ENCODE measurements at places on chromosomes 6 and 20.
A peak's percentile ranks its signal among the peaks of the same experiment; 100 is the strongest.

- no peaks in the 10 kb centered on the region for H3K36me3 ChIP-seq
- no peak overlapping the region for H3K4me3 ChIP-seq
- H3K27ac ChIP-seq, result no peak overlapping the region
- H3K27me3 ChIP-seq, result no peaks in the 10 kb centered on the region
Observed at GRCh38 chr20:53859684-53860083, 210.7 kb downstream of the BCAS1 start.

GRCh38 chr6:25831532-25832306 is at the start of gene SLC17A1:
SLC17A1 (minus strand) TSS chr6:25832052; CDS start chr6:25830557, 1,495 bp downstream.
- no peaks in the 10 kb centered on the region for H3K4me1 ChIP-seq
- peaks cover 11% of the 10 kb centered on the region for H3K27me3 ChIP-seq
- no peak within 1 kb of the TSS for H3K27ac ChIP-seq
- no peak within 1 kb of the TSS for H3K4me3 ChIP-seq

DNA sequence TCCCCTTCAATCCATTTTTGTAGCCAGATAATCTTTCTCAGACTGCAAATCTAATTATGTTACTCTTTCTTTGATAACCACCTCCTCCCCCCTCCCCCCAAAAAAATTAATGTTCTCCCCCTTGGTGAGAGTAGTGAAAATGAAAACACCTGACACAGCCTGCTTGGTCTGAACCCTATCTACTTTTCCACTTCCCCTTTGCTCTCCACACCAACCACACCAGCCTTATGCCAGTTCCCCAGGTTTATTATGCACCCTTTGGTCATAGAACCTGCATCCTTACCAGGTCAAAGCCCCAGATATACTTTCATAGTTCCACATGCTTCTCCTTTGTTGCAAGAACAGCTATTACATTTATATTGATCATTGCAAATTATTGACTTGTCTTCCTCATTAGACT is 19.4 kb downstream of the PFDN4 start:
- no peaks in the 10 kb centered on the region for H3K27me3 ChIP-seq
- no peaks in the 10 kb centered on the region for H3K36me3 ChIP-seq
- no peaks in the 10 kb centered on the region for H3K4me1 ChIP-seq
- no peak overlapping the region for H3K4me3 ChIP-seq

GRCh38 chr20:45096781-45097180 is 4.1 kb downstream of the KCNS1 start:
- H3K4me3 ChIP-seq, result no peak overlapping the region
- peaks cover 16% of the 10 kb centered on the region for H3K4me1 ChIP-seq
- DNase-seq, result no peak
- peaks cover 19% of the 10 kb centered on the region for H3K27me3 ChIP-seq
- H3K27ac ChIP-seq, result no peak overlapping the region

GRCh38 chr6:159893064-159893463 is 2.3 kb downstream of the MAS1 start:
- no peak overlapping the region for H3K4me3 ChIP-seq
- no peaks in the 10 kb centered on the region for H3K36me3 ChIP-seq
- no peaks in the 10 kb centered on the region for H3K4me1 ChIP-seq
- peaks cover 73% of the 10 kb centered on the region for H3K27me3 ChIP-seq

- H3K36me3 ChIP-seq, result no peaks in the 10 kb centered on the region
- no peak overlapping the region for H3K4me3 ChIP-seq
- H3K4me1 ChIP-seq, result 0 out of 3 replicates have a peak, but pooled peaks cover 5% of the 10 kb centered on the region
- no peak for DNase-seq
- H3K27ac ChIP-seq, result no peak overlapping the region
Observed at GRCh38 chr6:67663105-67663895, 971.8 kb upstream of the ADGRB3 start.

DNA sequence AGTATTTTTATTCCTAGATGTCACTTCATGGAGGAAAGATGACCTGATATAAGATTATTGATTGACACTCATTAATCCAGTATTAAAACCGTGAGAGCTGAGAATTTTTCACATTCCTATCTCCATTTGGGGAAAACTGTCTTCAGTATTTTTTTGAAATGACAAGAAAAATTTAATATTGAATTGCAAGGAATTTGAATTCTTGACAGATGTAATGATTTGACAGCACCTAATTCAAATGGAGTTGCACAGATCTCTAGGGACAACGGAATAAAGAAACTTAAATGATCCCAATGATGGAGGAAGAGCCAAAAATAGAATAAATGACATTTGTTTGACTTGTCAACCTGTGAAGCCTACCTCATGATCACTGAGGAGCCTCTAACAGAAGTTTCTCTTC is 1591.4 kb downstream of the HACE1 start:
- no peak overlapping the region for H3K4me3 ChIP-seq
- no peaks in the 10 kb centered on the region for H3K27me3 ChIP-seq
- H3K27ac ChIP-seq, result no peak overlapping the region
- no peaks in the 10 kb centered on the region for H3K36me3 ChIP-seq

DNA sequence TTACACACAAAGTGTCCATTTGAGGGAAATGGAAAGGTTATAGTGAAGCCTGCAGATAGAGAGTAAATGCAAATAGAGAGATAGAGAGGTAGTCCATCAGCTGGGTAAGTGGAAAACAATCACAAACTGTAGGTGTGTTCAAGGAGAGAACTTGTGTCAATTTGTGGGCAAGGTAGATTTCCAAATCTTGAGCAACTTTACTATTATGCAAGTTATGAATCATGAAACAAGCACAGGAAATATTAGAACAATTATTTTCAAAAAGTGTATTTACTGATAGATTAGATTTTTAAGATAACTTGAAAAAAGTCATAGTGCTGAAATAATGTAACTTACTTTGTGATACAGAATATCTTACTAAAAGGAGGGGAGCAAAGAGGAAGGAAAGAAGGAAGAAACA is 792.9 kb downstream of the EYS start:
- no peaks in the 10 kb centered on the region for H3K36me3 ChIP-seq
- H3K27me3 ChIP-seq, result no peaks in the 10 kb centered on the region
- DNase-seq, result no peak
- no peaks in the 10 kb centered on the region for H3K4me1 ChIP-seq
- no peak overlapping the region for H3K4me3 ChIP-seq

DNA sequence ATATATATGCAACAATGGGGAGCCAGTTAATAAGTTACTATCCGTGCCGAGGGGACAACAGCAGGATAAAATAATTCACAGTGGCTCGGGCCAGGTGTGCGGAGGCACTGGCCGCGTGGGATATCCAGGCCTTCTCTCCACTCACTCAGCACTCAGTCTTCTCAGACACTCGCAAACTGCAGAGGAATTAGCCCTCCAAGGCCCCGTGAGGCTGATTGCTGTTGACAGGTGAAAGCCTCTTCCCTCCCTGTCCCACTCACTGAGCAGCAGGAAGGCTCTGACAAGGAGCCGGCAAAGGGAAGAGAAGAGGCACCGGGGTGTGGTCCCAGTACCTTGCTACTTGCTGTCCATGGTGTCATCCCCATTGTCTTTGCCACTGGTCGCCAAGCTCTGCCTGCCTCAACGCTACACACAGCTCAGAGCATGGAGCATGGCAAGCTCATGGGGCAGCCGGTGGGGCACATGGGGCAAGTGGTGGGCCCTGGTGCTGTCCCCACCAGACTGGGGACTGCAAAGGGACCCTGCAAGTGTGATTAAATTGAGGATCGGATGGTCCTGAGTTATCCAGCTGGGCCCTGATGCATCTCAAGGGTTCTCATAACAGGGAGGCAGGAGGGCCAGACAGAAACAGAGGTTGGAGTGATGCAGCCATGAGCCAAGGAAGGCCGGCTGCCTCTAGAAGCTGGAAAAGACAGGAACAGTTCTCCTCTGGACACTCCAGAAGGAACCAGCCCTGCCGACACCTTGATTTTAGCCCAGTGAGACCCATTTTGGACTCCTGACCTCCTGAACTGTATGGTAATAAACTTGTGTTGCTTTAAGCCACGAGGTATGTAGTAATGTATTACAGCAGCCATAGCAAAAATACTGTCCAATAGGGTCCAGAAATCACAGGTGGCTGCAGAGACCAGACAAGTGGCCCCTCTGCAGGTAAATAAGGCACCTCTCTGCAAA is 119.7 kb downstream of the PSMB1 start:
- H3K4me3 ChIP-seq, result no peak overlapping the region
- H3K27ac ChIP-seq, result no peak overlapping the region
- peaks cover 58% of the 10 kb centered on the region for H3K27me3 ChIP-seq
- peaks cover 7% of the 10 kb centered on the region for H3K4me1 ChIP-seq

DNA sequence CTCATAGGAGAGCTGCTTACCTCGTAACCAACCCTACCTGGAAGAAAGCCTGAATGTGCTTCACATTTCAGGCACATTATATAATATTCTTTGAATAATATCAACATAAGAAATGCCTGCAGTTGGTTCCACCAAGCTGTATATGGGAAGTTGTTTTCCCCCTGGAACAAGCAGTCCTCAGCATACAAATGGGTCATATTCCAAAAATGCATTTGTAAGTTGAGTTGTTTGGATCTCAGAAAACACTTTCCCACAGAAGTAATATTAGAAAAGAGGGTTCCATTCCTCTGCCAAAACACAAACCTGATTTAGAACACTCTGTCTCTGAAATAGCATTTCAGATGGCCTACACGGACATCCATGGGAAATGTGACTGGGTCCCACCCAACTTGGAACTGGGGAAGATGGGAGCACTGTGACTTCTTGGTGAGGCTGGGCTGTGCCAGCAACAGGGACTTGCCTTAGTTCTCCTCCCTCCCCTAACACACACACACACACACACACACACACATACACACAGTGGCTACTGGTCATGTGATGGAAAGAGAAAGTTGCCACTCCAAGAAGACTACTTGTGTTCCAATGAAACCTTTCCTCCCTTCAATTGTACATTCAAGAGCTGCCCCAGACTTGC is 11.4 kb upstream of the RCAN2 start:
- no peak for DNase-seq
- H3K27ac ChIP-seq, result no peak overlapping the region
- H3K4me1 ChIP-seq, result no peaks in the 10 kb centered on the region

- H3K27ac ChIP-seq, result no peak overlapping the region
- H3K4me1 ChIP-seq, result no peaks in the 10 kb centered on the region
- no peaks in the 10 kb centered on the region for H3K36me3 ChIP-seq
- H3K4me3 ChIP-seq, result no peak overlapping the region
- no peak for DNase-seq
Observed at GRCh38 chr6:53934023-53934422, 139.2 kb downstream of the LRRC1 start.

- H3K4me3 ChIP-seq, result no peak overlapping the region
- peaks cover 8% of the 10 kb centered on the region for H3K36me3 ChIP-seq
- DNase-seq, result no peak
- no peaks in the 10 kb centered on the region for H3K27me3 ChIP-seq
- no peaks in the 10 kb centered on the region for H3K4me1 ChIP-seq
- H3K27ac ChIP-seq, result no peak overlapping the region
Observed at GRCh38 chr6:53513519-53513966, 31.4 kb downstream of the GCLC start.

DNA sequence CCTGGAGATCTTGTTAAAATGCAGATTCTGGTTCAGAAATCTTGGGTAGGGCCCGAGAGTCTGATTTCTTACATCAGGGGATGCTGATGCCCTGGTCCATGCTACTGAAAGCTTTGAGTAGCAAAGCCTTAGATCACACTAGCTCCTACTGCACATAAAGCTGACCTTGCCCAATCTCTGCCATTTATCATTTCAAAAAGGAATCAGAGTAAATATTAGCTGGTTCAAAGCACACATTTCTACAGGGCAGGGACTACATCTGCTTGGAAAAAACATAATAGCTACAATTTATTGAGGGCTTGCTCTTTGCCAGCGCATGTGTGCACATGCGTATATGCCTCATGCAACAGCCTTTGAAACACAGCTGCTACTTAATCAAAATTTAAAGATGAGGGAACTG is 440.4 kb upstream of the ARID1B start:
- H3K27ac ChIP-seq, result no peak overlapping the region
- no peaks in the 10 kb centered on the region for H3K36me3 ChIP-seq
- no peaks in the 10 kb centered on the region for H3K4me1 ChIP-seq
- H3K4me3 ChIP-seq, result no peak overlapping the region
- DNase-seq, result no peak

DNA sequence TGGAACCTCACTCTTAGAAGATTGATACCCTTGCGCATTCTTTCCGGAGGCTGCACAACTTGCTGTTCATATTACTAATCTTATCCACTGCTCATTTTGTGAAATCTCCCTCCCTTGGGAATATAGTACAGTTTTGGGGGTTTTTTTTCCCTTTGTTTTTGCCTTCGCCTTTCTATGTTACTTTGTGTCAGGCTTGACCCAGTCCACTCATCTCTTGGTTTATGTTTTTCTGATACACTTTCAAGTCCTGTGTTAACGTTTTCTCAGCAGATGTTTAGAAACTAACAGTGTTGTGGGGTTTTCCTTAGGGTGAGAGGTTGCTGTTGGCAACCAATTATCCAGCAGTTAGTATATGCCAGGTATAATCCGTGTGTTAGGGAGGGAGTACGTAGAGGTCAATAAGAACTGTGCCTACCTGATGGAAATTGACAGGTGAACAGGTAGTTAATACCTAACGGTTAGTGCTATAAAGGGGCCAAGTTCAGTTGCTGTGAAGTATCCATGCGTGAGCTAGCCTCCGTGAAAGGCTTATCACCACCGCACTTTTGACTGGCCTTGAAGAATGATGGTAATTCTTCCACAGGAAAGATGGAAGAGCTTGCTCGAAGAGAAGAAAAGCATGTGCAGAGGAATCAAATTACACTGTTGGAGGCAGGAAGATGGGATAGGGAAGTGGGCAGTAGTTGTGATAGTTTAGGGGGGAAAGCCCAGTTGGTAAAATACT is 1.4 kb downstream of the NFYA start:
- H3K27me3 ChIP-seq, result no peaks in the 10 kb centered on the region
- peaks cover 30% of the 10 kb centered on the region for H3K36me3 ChIP-seq
- peaks cover 9% of the 10 kb centered on the region for H3K4me1 ChIP-seq
- peak; percentile 55 for DNase-seq
- H3K27ac ChIP-seq, result peak overlapping the region; percentile 94
- peak overlapping the region; percentile 83 for H3K4me3 ChIP-seq

GRCh38 chr6:15430186-15430585 is 184.3 kb downstream of the JARID2 start:
- peaks cover 13% of the 10 kb centered on the region for H3K4me1 ChIP-seq
- no peaks in the 10 kb centered on the region for H3K27me3 ChIP-seq
- H3K27ac ChIP-seq, result no peak overlapping the region
- 0 out of 3 replicates have a peak, but pooled peaks cover 8% of the 10 kb centered on the region for H3K36me3 ChIP-seq

- H3K4me3 ChIP-seq, result no peak overlapping the region
- H3K36me3 ChIP-seq, result peaks cover 48% of the 10 kb centered on the region
- H3K4me1 ChIP-seq, result no peaks in the 10 kb centered on the region
- no peak for DNase-seq
- no peaks in the 10 kb centered on the region for H3K27me3 ChIP-seq
Observed at GRCh38 chr20:5586720-5587119, 163.5 kb upstream of the SHLD1 start.

DNA sequence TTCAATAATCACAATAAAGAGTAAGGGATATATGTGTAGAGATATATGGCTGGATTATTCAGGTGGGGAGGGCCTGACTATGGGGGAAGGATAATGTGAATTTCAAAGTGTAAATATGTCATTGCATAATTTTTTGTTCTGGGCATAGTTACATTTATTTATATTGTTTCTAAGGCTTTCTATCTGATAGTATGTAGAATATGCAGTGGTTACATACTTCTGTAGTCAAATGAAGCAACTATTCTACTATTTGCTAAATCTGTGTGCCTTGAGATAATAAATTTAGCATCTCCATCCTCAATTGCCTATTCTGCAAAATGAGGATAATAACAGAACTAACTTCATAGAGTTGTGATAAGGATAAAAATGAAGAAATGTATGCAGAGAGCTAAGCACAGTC is 359.2 kb downstream of the CDKAL1 start:
- H3K36me3 ChIP-seq, result no peaks in the 10 kb centered on the region
- H3K27me3 ChIP-seq, result no peaks in the 10 kb centered on the region
- H3K27ac ChIP-seq, result no peak overlapping the region
- DNase-seq, result no peak
- H3K4me1 ChIP-seq, result no peaks in the 10 kb centered on the region
